T follicular helper cell (primary cell): ENCODE measurements at places on chromosomes 3 and 15.

DNA sequence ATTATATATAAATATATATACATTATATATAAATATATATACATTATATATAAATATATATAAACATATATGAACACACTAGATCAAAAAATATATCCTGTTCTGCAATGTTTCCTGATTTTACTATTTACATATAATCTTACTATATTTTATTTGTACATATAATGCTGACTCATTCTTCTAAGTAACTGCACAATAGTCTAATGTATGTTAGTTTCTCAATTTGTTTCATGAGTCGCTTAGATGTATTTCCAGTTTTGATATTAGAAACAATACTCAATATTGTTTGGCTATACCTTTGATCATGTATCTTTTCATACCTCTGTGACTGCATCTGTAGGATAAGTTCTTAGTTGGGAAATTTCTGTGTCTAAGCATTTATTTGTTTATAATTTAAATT, 669.9 kb upstream of the CCDC54 start:
- DNase-seq: no peak

- DNase-seq: no peak
Measured at GRCh38 chr15:79310612-79310984, 314 bp upstream of the TMED3 start.

DNA sequence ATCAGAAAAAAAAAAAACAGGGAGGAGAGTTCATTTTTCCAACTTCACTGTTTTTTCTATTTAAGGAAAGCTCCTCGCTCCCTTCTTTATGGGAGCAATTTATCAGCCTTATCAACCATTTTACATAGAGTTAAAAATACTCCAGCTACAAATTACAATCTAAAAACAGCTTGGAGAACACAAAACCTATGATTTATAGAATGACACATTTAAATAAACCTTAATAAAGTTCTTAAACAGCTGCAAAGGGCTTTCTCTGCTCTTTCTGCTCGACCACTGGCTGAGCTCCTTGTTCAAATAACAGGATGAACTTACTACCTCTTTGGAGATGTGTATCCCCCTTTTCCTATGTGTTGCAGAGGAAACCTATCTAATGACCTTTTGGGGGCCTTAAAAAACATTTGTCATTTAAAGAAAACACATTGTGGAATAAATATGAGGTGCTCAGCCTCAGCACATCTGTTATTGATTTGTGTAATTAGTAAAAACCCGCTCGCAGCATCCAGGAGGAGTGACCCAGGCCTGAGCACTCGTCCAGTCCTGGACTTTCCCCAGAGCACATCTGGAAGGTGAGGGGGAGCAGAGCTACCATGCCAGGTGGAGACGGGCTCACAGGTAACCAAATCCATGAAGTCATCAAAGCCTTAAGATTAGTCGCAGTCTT, 231.2 kb downstream of the ATP8B4 start:
- DNase-seq: no peak

GRCh38 chr15:38996111-38996631, 431.6 kb upstream of the RASGRP1 start:
- no peak for DNase-seq

- DNase-seq: no peak
Measured at GRCh38 chr15:97319291-97319690, 641.2 kb upstream of the ARRDC4 start.

GRCh38 chr15:20645956-20646355, 104.4 kb upstream of the GOLGA6L6 start:
- no peak for DNase-seq

DNA sequence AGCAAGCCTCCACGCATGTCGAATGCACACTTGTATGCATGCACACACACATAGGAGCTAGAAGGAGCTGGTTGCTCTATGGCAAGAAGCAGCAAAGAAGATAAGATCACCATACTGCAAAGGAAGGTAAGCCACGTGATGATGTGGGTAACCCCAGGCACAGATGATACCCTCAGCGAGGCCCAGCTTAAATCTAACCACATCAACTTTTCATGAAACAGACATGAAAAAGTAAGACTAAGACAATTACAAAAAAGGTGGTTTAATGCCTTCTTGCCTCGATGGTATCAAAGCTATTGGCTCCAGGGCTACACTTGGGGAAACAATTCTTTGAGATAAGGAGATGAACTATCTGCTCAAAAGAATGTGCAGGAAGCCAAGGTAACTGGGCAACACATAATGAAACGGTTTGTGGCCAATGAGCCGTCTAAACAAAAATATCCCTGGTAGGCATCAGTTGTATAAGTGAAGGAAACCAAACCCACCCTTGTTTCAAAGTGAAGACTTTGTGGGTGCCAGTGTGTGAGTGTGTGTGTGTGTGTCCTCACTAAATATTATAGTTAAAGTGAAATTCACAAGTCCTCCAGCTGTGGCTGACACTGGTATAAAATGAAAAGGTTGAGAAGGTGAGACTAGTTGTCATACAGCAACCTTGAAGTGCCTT, 365.7 kb upstream of the ICE2 start:
- peak; percentile 74 for DNase-seq

- DNase-seq: no peak
Measured at GRCh38 chr3:126158016-126158911, 22.1 kb downstream of the ALDH1L1 start.

DNA sequence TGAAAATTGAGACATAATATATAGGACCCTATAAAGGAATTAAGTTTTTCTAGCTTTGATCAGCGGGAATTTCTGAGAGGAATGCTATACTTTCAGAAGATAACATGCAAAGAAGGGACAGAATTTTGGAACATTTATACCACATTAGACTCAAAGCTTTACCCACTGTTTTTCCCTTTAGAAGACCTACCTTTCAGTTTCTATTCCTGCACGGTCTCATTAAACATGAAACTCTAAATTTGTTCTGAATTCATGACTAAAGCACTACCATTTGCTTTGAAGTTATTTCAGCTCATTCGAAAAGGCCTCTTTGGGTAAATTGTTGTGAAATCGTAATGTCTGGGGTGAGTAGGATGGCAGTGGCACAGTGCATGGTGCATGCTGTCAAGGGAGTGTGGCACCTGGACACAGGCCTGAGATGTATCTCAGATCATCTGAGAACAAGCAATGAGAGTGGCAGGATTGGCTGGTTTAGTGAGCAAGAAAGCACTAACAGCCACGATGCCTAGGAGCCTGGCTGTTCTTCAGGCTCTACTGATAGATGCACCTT, 42.5 kb downstream of the CHCHD4 start:
- DNase-seq: no peak

DNA sequence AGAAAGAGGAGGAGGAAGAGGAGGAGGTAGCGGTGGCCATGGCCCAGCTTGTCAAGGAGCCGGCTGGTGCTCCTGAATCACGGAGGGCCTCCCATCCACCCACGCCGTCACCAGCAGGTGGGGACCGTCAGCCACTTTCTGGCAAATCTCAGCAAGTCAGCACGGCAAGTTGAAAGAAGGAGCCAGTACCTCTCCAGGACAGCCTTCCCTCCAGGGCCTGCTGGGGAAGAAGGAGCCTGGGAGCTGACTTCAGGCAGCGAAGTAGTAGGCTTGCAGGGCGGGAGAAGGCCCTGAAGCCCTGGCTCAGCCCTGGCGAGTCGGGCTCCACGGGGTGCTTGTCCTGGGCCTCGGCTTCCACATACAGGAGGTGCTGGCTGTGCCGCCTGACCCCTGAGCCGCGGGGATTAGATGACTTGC, 99.2 kb upstream of the TRPM1 start:
- peak; percentile 59 for DNase-seq

DNA sequence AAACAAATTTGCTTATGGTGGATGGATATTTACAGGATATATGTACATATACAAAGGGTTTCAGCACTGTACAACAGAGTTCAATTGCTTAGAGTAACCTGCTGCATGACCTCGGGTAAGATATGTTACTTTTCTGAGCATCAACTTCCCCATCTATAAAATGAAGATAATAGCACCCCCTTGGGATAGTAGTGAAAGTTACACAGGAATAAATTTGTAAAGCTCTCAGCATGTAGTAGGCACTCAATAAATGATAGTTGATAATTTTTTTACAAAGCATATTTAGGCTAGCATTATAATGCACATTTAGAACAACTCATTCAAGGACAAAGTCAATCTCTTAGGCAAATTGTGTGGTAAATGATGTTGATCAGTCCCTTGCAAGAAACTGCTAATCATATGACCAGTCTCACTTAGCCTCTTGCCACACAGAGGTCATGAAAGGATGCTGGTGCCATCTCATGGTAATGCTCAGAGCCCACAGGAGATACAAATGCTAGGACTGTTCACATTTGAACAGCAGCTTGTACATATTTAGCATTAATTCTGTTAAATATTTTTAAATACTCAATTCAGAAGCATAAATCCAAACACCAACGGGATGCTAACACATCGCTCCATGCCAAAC, 123.9 kb downstream of the MAGI1 start:
- DNase-seq: no peak

DNA sequence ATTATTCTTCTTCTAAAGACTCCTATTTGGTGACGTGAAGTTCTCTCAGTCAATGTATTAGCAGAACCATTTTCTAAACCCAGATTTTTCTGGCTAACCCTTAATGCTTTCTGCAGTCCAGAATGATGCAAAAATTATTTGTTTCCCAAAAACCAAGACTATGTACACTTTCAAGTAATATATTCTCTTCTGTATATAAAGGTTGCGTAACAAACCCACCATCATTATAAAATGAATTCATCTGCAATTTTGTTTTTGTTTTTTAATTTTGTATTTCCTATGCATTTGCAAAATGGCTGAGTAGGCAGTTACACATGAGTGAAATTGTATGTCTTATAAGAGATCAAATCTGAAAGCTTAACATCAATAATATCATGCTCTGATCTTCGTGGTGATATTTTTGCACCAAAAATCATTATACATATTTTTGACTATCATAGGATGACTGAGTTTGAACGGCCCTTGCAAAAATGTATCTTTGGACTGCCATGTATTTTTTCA, 593.6 kb downstream of the ZIC1 start:
- no peak for DNase-seq

DNA sequence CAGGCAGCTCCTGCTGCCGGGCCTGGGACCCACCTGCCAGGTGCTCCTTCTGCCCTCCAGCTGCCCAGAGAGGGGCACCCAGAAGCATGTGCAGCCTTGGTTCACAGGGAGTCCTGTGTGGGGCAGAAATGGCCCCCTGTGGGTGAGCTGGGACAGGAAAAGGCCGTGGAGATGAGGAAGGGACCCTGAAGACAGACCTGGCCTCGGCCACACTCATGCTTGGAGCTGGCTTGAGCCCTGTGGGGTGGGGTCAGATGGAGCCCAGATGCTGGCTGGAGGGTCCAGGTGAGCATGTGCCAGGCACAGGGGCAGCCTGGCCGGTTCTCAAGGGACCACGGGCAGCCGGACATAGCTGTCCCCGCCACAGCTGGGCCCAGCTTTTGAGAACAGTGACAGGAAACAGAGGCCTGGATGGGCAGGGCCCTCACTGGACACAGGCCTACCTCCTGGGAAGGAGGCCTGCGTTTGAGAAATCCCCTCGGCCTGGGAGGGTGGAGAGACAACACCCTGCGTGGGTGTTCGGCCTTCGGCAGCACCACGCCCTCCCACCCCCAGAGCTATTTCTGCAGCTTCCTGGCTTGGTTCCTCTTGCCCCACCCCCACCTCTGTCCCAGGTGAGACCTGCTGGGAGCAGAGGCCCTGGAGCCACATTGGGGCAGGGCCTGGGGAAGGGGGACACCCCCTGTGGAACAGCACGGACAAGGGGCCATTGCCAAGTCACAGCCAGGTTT, 132.6 kb upstream of the MEF2A start:
- DNase-seq: no peak

- no peak for DNase-seq
Measured at GRCh38 chr3:77234004-77234403, 194.1 kb downstream of the ROBO2 start.

GRCh38 chr3:134318166-134318565, 56.1 kb downstream of the AMOTL2 start:
- no peak for DNase-seq
